CD4-positive, CD25-positive, alpha-beta regulatory T cell (primary cell): ENCODE measurements at places on chromosomes 12 and 14. TPM values are rescaled to one million over a fixed set of nuclear protein-coding genes. Genes with fewer than 3 reads are reported as not detected.
A peak's percentile ranks its signal among the peaks of the same experiment; 100 is the strongest.

Gene ARMH4
- total RNA-seq, result 0.27 TPM

Gene C12orf60
- 0.54 TPM for total RNA-seq

Gene HOXC12
- not detected for total RNA-seq

GRCh38 chr12:101490286-101490920 lies 15.3 kb downstream of the SPIC start:
- DNase-seq, result no peak

- peak; percentile 4 for DNase-seq
Measured at GRCh38 chr12:9364224-9365176, 156.3 kb upstream of the PZP start.

- no peak for DNase-seq
Measured at GRCh38 chr14:61429316-61429715, 107.9 kb downstream of the PRKCH start.
